ENCODE measurements at places on chromosomes 16 and 17. TPM values are rescaled to one million over a fixed set of nuclear protein-coding genes. Genes with fewer than 3 reads are reported as not detected.
A peak's percentile ranks its signal among the peaks of the same experiment; 100 is the strongest.

GRCh38 chr17:65065906-65066305 lies 9.4 kb upstream of the GNA13 start:
- DNase-seq: peak; percentile 0

Gene GRB2
- total RNA-seq: 75.3 TPM

DNA sequence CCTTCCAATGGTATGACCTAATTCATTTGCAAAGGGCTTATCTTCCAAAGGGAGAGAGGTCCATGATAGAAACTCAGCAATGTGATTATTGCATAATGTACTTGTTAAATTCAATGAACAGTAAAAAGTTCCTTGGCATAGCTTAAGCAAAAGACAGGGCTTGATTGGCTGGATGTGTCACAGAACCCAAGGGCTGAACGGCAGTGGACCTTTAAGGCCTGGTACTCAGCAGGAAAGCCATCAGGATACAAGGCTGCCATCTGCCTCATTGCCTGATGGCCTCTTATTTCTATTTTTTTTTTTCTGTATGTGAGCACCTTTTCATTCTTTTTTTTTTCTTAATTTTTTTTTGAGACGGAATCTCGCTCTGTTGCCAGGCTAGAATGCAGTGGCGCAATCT lies 208.9 kb upstream of the WSCD1 start:
- DNase-seq: no peak

Gene UMOD
- not detected for total RNA-seq

DNA sequence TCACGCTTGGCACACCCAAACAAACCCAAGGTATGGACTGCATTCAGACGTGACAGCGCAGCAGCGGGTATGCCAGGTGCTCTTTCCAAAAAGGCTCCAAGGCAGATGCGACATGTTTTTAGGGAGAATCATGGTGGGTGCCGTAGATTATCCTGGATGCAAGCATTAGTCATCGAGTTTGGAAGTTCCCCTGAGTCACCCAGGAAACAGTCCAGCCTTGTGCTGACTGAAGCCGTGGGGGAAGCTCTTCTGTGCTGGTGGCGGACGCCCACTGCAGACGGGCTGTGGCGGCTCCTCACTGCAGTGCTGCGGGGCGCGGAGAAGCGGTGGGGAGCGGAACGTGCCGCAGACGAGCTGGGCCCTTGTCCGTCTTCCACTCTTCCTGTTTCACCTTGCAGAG lies 13.9 kb downstream of the JPT2 start:
- DNase-seq: no peak

DNA sequence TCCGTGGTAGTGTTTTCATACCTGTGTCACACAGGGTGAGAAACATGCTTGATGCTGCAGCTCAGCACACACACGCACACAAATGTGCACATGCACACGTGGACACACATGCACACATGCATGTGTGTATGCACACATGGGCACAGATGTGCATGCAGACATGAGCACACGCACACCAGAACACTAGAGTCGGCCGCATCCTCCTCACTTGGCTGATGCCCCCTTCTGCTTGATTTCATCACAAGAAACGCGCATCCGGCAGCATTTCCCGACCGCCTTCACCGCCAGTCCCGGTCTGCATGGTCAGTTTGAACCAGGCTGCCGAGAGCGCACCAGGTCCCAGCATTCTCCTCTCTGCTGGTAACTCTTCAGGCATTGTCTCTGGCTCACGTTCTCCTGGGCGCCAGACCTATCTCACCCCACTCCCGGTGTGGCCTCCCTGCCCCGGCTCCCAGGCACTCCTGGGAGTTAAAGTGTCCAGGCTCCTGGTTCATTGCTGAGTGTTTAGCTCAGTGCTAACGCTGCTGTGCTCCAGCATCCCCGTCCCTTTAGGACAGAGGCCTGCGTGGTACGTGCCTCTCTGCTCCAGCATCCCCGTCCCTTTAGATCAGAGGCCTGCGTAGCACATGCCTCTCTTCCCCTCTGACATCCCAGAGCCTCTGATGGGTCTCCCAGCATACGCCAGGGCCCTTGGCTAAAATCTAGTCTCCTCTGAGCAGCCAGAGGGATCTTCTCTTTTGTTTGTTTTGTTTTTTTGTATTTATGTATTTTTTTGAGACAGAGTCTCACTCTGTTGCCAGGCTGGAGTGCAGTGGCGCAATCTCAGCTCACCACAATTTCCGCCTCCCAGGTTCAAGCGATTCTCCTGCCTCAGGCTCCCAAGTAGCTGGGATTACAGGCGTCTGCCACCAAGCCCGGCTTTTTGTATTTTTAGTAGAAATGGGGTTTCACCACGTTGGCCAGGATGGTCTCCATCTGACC lies 16.0 kb downstream of the BAIAP2 start:
- no peak for DNase-seq

DNA sequence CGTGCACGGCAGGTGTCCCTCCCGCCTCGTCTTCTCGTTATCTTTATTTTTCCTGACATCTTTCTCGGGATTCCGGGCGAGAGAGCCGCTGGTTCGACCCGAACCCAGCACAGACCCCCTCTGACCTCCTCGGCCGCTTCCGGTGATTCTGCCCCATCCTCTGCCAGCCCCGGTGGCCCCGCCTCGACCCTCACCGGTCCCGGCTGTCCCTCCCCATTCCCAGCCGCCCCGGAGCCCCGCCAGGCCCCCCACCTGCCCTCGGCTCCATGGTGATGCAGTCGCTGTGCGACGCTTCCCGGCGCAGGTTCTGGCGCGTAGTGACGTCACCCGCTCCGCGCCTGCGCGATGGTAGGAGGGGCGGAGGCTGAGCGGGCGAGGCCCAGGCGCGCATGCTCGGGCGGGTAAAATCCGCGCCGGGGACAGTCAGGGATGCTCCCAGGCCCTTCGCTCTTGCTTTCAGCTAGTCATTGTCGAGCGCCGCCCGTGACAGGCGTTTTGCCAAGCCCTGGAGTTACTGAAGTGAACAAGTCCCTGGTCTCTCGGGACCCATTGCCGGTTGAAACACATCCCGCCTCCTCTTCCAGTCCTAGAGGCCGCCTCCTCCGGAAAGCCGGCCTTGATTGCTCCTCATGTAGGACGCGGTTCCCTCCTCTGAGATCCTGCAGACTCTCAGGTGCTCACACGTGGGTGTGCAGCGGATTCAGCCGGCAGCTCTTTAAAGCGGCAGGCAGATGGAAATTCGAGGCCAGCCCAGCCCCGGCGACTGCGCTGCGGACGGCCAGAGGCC lies at the start of gene MTHFSD:
Gene MTHFSD (minus strand): TSS at position 319 of the 787 bp plus-strand sequence. CDS start 51 bp downstream, at position 268.
- DNase-seq: peak; percentile 96

DNA sequence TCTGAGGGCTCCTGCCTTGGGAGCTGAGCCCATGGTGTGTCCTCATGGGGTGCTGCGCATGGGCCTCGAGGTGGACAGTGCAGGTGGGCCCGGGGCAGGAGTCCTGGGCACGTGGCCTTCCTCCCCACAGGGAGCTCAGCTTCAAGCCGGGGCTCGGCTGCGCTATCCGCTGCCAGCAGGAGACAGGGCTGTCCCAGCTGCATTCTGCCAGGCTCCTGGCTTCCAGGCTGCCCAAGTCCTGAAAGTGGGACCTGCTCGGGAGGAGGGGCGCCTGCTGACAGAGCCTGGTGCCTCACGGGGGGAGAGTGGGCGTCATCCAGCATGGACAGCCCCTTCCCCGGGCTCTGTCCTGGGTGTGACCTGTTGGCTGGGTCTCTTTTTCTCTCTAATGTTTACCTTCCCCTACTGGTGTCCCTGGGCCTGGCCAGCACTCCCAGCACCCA lies 7.1 kb downstream of the TRAF7 start:
- DNase-seq: no peak

- no peak for DNase-seq
Observed at GRCh38 chr17:13785981-13786598, 184.4 kb upstream of the HS3ST3A1 start.

GRCh38 chr17:40363111-40363827 lies 1.3 kb downstream of the GJD3 start:
- peak; percentile 70 for DNase-seq

- no peak for DNase-seq
Observed at GRCh38 chr16:14181371-14182050, 110.4 kb downstream of the MRTFB start.

DNA sequence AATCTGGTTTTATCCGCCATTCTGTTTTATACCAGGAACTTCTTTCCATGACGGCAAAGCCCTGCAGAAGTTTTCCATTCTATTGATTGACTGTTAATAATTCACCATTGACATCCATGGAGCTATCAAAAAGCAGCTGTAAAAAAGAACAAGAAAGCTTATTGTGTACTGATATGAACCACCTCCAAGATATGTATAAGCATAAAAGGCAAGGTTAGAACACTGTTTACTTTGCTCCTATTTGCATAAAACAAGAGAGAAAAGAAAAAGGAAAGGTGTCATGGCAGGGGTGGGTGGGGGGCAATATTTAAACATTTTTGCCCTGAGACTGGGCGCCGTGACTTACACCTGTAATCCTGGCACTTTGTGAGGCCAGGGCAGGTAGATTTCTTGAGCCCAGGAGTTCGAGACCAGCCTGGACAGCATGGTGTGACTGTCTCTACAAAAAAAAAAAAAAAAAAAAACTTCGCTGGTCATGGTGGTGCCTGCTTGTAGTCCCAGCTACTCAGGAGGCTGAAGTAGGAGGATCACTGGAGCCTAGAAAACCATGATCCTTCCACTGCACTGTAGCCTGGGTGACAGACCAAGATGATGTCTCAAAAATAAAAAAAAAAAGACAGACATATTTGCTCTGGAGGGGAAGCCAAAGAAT lies 52.5 kb downstream of the TMEM114 start:
- no peak for DNase-seq

DNA sequence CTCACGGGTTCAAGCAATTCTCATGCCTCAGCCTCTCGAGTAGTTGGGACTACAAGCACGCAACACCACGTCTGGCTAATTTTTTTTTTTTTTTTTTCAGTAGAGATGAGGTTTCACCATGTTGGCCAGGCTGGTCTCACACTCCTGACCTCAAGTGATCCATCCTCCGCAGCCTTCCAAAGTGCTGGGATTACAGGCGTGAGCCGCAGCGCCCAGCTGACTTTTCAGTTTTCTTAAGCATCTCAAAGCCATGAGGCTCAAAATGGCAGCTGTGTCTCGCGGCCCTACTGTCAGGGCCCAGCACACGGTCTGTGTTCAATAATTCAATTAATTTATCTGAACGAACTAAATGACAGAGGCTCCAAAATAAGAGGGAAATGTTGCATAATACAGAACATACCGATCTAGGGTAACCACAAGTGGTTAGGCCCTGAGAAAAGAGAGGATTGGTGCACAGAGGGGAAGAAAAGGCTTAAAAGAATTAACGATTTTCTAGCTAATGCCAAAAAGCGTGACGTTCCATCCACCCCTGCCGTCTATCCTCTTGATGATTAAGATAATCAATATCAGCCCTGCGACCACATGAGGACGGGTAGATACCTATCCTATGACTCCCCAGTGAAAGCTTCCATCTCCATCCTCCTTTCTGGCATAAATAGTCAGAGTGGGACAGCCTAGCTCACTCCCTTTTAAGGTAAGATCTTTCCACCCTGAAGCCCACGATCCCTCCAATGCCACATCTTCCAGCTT lies 136.9 kb downstream of the SLC39A11 start:
- DNase-seq: no peak

DNA sequence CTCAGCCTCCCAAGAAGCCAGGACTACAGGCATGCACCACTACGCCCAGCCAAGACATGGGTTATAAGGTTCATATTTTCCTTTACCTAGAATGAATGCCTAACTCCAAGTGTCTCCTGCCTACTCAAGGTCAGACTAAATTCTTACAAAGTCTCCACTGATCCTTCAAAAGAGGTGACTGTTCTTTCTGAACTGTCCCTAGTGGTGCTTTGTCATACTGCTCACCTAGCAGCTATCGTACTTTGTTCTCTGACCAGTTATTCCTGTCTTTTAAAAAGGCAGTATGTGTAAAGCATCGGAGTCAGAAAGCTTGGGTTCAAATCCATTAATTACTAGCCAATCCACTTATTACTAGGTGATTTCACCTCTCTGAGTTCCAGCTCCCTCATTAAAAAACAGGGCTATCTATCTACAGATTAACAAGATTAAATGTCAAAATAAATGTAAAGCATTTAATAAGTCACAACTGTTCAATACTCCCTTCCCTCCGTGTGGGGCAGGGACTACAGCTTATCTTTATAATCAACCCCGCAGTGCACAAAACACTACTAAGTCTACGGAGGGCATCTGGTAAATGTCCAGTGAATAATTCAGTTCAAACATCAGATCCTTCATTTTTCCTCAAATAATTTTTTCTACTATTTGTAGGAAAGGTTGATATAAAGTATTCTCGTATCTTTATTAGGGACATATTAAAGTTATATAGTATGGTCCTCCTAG lies 20.0 kb upstream of the ITGA2B start:
- DNase-seq: no peak

- DNase-seq: no peak
Observed at GRCh38 chr16:3281222-3281820, 2.0 kb upstream of the ZNF263 start.

- DNase-seq: peak; percentile 94
Observed at GRCh38 chr17:39002991-39003715, 36.0 kb upstream of the FBXO47 start.

Gene SLFN12L
- total RNA-seq: 0.55 TPM

- no peak for DNase-seq
Observed at GRCh38 chr17:20089756-20090547, 80.8 kb downstream of the SPECC1 start.

DNA sequence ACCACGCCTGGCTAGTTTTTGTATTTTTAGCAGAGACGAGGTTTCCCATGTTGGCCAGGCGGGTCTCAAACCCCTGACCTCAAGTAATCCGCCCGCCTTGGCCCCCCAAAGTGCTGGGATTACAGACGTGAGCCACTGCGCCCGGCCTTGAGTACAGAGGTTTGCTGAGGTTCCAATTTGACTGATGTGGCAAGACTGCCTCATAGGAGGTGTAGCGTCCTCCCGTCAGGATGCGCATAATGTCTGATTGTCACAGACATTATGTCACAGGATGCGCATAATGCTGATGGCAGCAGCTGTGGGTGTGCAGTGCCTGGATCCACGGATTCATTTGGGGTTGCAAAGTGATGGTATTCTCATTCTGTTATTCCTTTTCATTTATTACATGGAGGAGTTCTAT lies 45.2 kb downstream of the HAPSTR1 start:
- peak; percentile 49 for DNase-seq

GRCh38 chr17:35742896-35743477 lies 10.1 kb downstream of the GAS2L2 start:
- DNase-seq: peak; percentile 46

DNA sequence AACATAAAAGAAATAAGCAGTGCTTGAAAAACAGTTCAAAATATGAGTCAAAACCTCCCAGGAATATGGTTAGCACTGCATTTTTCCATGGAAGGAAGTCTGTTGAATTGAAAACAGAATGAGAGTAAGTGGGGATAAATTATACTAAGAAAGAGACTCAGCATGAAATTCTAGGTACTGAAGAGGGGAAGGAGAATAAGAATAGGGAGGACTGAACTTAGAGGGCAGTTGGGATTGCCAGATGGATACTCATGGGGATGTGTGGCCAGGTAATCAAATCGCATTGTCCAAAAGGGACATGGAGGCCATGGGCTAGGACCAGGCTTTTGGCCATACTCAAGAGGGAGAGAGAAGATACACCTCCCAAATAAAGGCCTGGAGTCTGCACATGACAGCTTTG lies 247.9 kb downstream of the CDH13 start:
- no peak for DNase-seq

Gene KRT36
- not detected for total RNA-seq
